GM04503 (cell line): ENCODE measurements at places on chromosomes 1 and 21.

DNA sequence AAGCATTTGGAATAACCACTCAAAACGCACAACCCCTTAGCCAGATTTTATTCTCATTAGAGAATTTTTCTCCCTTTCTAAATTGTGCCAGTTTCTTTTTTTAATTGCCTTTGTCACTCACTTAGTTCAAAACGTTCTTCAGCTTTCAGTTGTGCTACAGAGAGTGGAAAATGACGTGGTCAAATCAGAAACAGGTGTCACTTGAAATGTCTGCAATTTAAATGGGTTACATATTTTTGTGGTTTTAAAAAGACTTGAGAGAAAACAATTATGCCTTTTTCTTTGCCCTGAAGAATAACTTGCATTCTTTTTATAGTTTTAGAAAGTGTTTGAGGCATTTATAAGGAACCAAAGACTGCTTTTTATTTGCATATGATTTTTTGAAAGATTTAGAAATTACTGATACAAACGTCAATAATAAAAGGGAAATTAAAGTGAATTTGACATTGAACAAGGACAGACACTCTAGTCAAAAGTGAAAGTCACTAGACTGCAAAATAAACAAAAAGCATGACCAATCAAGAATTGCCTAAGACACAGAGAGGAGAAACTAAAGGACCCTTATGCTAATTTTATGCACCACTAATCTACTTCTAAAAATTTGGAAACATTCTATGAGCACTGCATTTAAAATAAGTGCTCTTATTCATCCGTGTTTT, 191.0 kb downstream of the TPR start:
- no peak for DNase-seq

DNA sequence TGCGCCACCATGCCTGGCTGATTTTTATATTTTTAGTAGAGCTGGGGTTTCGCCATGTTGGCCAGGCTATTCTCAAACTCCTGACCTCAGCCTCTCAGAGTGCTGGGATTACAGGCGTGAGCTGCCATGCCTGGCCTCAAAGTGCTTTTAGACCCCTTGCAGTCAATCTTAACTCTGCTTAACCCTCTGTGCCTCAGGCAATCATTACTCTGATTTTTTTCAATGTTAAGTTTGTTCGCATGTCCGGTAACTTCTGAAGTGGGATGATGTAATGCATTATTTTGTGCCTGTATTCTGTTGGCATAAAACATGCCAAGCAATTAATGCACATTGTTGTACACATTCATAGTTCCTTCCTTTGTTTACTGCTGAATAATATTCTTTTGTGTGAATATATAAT, 18.6 kb downstream of the SMG7 start:
- DNase-seq = no peak

DNA sequence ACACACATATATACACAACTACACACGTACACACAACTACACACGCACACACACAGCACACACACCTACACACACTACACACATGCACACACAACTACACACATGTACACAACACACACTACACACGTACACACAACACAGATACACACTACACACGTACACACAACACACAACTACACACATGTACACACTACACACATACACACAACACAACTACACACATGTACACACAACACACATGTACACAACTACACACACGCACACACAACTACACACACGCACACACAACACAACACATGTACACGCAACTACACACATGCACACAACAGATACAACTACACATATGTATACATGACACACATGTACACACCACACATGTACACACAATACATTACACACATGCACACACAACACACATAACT, 318.1 kb downstream of the CAMTA1 start:
- DNase-seq = no peak

DNA sequence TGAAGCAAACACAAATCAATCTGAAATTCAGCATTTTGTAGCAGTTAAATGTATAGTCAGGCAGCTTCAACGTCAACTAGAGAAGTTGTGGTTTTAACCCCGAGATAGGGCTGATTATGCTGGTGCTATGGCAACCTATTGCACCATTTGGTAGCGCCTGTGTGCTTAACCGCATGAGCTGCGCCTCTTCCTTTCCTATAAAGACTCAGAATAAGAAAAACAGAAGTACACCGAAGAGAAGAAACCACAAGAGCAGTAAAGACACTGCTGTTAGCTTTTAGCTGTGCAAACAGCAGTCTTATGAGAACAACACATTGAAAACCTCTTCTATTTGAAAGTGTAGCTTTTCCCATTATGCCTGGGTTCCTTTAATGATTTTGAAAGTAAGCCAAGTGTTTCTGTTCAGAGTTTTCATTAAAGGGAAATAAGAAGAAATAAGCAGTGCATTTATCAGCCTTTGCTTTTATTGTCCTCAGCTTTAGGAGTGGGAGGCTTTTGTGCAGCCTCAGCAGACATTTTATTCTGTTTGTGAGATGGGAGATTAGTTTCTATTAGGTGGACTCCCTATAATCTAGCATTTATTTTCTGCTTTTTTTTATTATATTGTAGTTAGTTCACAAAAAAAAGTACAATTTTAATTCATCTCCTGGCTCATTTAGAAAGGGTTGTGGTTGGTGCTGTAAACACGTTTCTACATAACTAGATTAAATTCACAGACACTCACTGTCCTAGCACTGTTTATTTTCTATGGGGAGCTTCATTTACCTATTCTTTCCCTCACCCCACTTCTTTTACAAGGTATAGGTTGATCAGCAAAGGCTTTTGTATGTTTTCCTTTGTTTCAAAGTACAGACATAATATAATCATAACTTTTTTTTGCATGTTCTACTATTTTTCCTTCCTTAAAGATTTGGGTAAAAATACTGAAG, 43.3 kb downstream of the PTPRC start:
- peak; percentile 90 for DNase-seq

- DNase-seq = no peak
Measured at GRCh38 chr1:190754666-190755065, 277.0 kb upstream of the BRINP3 start.
